ENCODE measurements at places on chromosomes 5 and 9. TPM values are rescaled to one million over a fixed set of nuclear protein-coding genes. Genes with fewer than 3 reads are reported as not detected.
A peak's percentile ranks its signal among the peaks of the same experiment; 100 is the strongest.

- H3K4me1 ChIP-seq = no peaks in the 10 kb centered on the region
- H3K27ac ChIP-seq = no peak overlapping the region
These were observed 262.1 kb upstream of the KLF4 start for GRCh38 chr9:107751567-107752210.

The SLC36A2 gene
- not detected for total RNA-seq

The CFAP157 gene
- not detected for total RNA-seq

- no peak overlapping the region for H3K27ac ChIP-seq
- H3K36me3 ChIP-seq = no peaks in the 10 kb centered on the region
- H3K4me1 ChIP-seq = no peaks in the 10 kb centered on the region
- H3K27me3 ChIP-seq = peaks cover 15% of the 10 kb centered on the region
- no peak for DNase-seq
- no peak overlapping the region for H3K4me3 ChIP-seq
These were observed 106.0 kb downstream of the MEGF10 start for GRCh38 chr5:127396490-127397155.

GRCh38 chr9:131585375-131585774 lies 40.1 kb downstream of the PRRT1B start:
- no peaks in the 10 kb centered on the region for H3K27me3 ChIP-seq
- H3K4me1 ChIP-seq = peaks cover 34% of the 10 kb centered on the region
- peaks cover 30% of the 10 kb centered on the region for H3K36me3 ChIP-seq
- DNase-seq = peak; percentile 72
- no peak overlapping the region for H3K4me3 ChIP-seq
- H3K27ac ChIP-seq = peak overlapping the region; percentile 89

- no peak overlapping the region for H3K4me3 ChIP-seq
- H3K36me3 ChIP-seq = peaks cover 53% of the 10 kb centered on the region
- DNase-seq = no peak
These were observed 26.9 kb downstream of the TCERG1 start for GRCh38 chr5:146474065-146474464.

DNA sequence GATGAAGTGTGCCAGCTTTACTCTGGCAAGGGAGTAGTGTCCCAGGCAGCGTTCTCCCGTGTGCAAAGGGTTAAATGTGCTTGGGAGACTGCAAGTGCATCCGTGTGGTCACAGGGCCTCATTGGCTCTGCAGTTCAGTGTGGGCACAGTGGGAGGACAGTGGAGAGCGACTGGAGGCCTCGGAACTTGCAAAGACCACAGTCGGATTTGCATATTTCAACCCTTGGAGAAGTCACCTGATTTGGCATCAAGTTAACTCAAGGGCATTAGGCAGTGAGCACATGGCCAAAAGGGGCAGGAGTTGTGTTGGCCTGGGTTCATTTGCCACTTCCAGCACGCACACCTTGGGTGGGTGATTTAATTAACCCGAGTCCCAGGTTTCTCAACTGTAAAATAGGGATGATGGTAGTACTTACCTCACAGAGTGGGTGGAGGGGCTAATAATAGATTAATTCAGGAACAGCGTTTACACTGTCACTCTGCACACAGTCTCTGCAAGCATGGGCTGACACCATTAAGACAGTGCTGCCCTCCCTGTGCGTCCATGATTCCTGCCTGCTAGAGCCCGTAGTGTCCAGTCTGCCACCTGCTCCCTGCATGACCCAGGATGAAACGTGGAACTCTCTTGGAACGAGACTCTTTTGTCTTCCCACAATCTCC lies 22.7 kb downstream of the JADE2 start:
- H3K27ac ChIP-seq = peak overlapping the region; percentile 88
- peaks cover 52% of the 10 kb centered on the region for H3K36me3 ChIP-seq
- H3K27me3 ChIP-seq = no peaks in the 10 kb centered on the region

The TEX48 gene
- total RNA-seq = not detected

The C7 gene
- not detected for total RNA-seq

GRCh38 chr5:115696141-115696650 lies 70.4 kb upstream of the TMED7 start:
- no peak overlapping the region for H3K4me3 ChIP-seq
- H3K27me3 ChIP-seq = peaks cover 19% of the 10 kb centered on the region
- H3K27ac ChIP-seq = no peak overlapping the region
- no peaks in the 10 kb centered on the region for H3K4me1 ChIP-seq

The MSX2 gene
- total RNA-seq = not detected

GRCh38 chr9:122822056-122822455 lies 6.3 kb downstream of the PDCL start:
- H3K4me1 ChIP-seq = peaks cover 41% of the 10 kb centered on the region
- H3K4me3 ChIP-seq = no peak overlapping the region
- H3K27me3 ChIP-seq = no peaks in the 10 kb centered on the region

DNA sequence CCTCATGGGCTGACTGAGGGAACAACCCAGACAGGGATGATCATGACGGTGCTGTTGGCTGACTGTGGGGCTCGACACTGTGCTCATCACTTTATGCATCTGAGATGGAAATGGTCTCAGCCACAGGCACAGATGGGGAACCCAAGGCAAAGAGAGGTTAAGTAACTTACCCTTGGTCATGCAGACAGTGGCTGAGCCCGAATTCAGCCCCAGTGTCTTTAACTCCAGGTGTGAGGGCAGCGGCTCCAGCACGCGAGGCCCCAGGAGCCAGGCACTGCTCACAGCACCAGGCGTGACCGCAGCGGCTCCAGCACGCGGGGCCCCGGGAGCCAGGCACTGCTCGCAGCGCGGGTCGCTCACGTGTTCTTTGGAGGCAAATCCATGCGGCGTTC lies 45.3 kb upstream of the FCN1 start:
- no peak overlapping the region for H3K4me3 ChIP-seq
- no peak for DNase-seq
- H3K27me3 ChIP-seq = peaks cover 2% of the 10 kb centered on the region
- no peaks in the 10 kb centered on the region for H3K4me1 ChIP-seq
- no peaks in the 10 kb centered on the region for H3K36me3 ChIP-seq

The SPATA31D4 gene
- total RNA-seq = not detected

DNA sequence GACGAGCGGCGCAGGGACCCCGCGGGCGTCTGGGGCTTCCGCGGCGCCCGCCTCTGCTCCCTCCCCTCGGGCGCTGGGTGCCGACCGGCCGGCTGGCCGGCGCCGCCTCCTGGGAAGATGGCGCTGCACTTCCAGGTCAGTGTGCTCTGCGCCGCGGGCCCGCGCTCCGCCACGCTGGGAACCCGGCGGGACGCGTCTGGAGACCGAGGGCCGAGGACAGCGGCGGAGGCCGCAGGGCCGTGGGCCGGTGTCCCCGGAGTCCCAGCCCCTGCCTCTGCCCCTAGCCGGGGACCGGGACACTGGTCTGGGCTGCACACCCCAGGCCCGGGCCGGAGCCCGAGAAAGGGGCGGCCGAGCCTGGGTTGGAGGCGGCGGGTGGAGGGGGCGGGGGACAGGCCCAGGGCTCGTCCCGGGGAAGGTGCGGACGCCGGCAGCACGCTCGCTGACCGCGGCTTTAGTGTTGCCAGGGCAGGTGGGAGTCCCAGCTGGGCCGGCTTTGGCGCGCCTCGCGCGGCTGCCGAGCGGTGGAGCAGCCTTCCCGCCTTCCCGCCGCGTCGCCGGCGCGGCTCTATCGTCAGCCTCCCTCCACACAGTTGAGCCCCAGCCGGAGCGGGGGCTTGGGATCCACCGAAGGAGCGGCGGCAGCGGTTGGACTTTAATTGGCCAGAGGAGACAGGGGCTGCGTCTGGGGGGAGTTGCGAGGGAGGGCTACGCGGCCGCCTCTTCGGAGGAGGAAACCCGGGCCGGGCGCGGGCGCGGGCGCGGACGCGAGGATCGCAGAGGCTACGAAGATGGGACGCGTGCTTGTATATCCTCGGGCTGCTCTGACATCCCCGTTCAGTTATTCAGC lies at the start of gene RANBP17:
Gene RANBP17 (plus strand): TSS at position 102 of the 850 bp plus-strand sequence.
- H3K36me3 ChIP-seq = peaks cover 18% of the 10 kb centered on the region
- peak within 1 kb of the TSS; percentile 2 for H3K4me3 ChIP-seq
- DNase-seq = no peak
- H3K27ac ChIP-seq = no peak within 1 kb of the TSS
- peaks cover 5% of the 10 kb centered on the region for H3K4me1 ChIP-seq

DNA sequence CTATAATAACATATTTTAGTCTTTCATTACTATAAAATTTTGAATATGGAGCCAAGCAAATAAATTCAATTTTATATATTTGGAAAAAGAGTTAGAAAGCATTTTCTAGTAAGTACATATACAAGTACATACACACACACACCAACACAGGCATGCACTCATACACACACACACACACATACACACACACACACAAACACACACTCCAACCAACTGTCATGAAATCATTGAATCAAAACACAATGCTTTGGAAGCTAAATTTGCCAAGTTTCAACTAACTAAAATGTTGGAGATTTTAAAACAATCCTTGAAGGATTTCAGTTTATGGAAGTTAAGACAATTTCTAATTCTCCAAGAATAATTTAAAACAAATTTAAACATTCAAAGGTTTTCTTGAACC lies 283.2 kb downstream of the TAF11L14 start:
- H3K4me1 ChIP-seq = no peaks in the 10 kb centered on the region
- H3K36me3 ChIP-seq = no peaks in the 10 kb centered on the region
- H3K27ac ChIP-seq = no peak overlapping the region
- DNase-seq = no peak
- no peak overlapping the region for H3K4me3 ChIP-seq

The ADAMTSL1 gene
- total RNA-seq = not detected

- H3K36me3 ChIP-seq = no peaks in the 10 kb centered on the region
- peak; percentile 38 for DNase-seq
- H3K4me1 ChIP-seq = peaks cover 12% of the 10 kb centered on the region
- H3K4me3 ChIP-seq = no peak overlapping the region
These were observed 157.0 kb upstream of the RAI14 start for GRCh38 chr5:34499001-34499734.

The AHRR gene
- 26.3 TPM for total RNA-seq

The SEMA6A gene
- total RNA-seq = not detected

GRCh38 chr5:69509212-69509611 lies 16.6 kb downstream of the OCLN start:
- no peaks in the 10 kb centered on the region for H3K4me1 ChIP-seq
- peaks cover 2% of the 10 kb centered on the region for H3K27me3 ChIP-seq
- H3K4me3 ChIP-seq = no peak overlapping the region
- no peak for DNase-seq
- H3K36me3 ChIP-seq = no peaks in the 10 kb centered on the region
- H3K27ac ChIP-seq = no peak overlapping the region

GRCh38 chr9:85575868-85576267 lies 165.9 kb downstream of the AGTPBP1 start:
- no peak for DNase-seq
- H3K36me3 ChIP-seq = peaks cover 13% of the 10 kb centered on the region
- H3K27ac ChIP-seq = no peak overlapping the region
- no peak overlapping the region for H3K4me3 ChIP-seq
- H3K27me3 ChIP-seq = no peaks in the 10 kb centered on the region

DNA sequence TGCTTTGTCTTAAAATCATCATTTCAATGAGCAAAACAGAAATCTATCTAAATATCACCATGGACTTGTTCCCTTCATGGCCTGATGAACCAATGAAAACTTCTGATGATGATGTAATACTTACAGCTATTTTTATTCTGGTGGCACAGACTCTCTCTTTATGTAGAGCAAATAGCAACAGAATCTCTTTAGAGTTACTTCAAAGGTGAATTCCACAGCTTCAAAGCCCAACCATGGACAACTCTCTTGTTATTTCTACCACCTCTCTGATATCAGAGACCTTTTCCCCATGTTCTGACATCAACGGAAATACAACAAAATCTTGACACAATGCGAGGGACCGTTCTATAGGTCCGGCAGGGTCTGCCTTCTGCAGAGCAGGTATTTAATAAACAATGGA lies 70.1 kb downstream of the RETREG1 start:
- H3K27ac ChIP-seq = no peak overlapping the region
- peaks cover 6% of the 10 kb centered on the region for H3K36me3 ChIP-seq
- H3K27me3 ChIP-seq = no peaks in the 10 kb centered on the region
- H3K4me1 ChIP-seq = peaks cover 39% of the 10 kb centered on the region

The CTSV gene
- total RNA-seq = 0.34 TPM

- H3K36me3 ChIP-seq = no peaks in the 10 kb centered on the region
- no peak for DNase-seq
- no peak overlapping the region for H3K27ac ChIP-seq
- H3K4me3 ChIP-seq = no peak overlapping the region
- no peaks in the 10 kb centered on the region for H3K27me3 ChIP-seq
- H3K4me1 ChIP-seq = no peaks in the 10 kb centered on the region
These were observed 221.9 kb downstream of the TLR4 start for GRCh38 chr9:117926031-117926658.

Data from activated CD8-positive, alpha-beta T cell treated with anti-CD3 and anti-CD28 coated beads for 36 hours (primary cell).